Activated naive CD4-positive, alpha-beta T cell (primary cell): ENCODE measurements at places on chromosomes 3 and 15.

DNA sequence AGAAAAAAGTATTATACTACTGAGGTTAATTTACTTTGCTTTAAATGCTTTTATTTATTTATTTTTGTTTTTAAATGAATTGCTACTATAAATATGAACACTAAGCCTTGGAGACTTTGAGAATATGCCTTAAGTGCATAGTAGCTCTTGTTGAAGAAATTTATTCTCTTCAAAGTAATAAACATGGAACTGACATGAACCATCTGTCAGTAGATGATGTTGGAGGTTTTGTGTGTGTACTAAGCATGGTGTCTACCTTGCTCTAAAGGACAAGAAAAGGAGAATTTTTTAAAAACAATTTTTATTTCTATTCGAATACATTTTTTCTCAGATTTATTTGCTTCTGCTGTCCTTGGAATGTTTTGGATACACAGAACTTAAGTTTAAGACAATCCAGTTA, 81.1 kb upstream of the PDZRN3 start:
- no peak for DNase-seq

DNA sequence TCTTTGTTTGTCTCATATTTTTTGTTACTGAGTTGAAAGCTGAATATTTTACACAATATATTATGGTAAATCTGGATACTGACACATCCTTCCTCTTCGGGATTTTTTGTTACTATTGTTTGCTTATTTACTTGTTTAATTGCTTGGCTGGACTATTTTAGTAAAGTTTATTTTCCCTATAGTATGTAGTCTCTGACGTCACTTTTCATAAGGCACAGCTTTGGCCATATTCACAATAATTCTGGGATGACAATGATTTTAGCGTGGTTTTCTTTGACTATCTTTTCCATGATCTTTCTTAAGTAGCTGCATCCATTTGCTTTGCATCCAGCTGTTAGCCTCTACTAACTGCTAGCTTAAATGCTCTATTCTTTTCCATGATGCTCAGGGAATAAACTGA, 552.4 kb downstream of the VGLL3 start:
- DNase-seq, result no peak

- no peak for DNase-seq
These were observed 602.0 kb upstream of the KCNMB2 start for GRCh38 chr3:177934001-177934891.

DNA sequence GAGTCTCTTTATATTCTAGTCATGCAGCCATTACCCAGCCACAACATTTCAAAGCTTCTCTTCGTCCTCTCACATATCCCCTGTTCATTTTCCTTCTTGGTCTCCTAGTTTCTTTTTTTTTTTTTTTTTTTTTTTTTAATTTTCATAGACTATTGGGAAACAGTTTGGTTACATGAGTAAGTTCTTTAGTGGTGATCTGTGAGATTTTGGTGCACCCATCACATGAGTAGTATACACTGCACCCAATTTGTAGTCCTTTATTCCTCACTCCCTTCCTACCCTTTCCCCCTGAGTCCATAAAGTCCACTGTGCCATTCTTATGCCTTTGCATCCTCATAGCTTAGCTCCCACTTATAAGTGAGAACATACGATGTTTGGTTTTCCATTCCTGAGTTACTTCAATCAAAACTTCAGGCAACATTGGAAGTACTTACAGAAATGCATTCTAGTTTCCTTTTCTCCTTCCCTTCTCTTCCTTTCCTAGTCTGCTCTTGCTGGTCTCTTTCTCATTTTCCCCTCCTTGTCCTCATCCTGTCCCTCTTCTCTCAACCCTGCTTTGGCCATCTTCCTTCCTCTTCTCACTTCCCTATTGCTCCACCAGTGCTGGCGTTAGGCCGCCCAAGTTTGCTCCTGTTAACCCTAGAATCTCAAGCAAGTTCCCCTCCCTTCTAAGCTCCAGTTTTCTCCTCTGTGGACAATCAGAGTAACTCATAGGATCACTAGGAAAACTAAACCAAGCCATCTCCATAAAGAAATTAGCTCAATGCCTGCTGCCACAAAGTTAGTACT, 4.8 kb downstream of the ATP8B4 start:
- no peak for DNase-seq

GRCh38 chr3:23105048-23105447, 98.1 kb upstream of the UBE2E2 start:
- DNase-seq, result no peak

DNA sequence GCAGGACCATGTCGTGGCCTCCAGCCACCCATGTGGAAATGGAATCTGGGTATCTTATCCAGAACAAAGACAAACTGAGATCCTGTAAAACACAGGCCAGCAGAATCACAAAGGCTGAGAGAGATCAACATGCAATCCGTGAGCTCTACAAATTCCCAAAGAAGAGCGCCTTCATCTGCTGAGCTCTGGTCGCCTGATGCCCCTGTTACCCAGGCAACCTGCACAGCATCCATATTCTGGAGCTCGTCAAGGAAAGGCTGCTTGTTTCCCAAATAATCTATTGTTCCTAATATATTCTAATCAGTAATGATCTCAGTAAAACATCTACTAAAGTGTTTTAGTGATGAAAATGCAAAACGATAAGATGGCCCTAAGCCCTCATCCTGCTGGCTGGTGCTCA, 133.6 kb downstream of the OCA2 start:
- no peak for DNase-seq

DNA sequence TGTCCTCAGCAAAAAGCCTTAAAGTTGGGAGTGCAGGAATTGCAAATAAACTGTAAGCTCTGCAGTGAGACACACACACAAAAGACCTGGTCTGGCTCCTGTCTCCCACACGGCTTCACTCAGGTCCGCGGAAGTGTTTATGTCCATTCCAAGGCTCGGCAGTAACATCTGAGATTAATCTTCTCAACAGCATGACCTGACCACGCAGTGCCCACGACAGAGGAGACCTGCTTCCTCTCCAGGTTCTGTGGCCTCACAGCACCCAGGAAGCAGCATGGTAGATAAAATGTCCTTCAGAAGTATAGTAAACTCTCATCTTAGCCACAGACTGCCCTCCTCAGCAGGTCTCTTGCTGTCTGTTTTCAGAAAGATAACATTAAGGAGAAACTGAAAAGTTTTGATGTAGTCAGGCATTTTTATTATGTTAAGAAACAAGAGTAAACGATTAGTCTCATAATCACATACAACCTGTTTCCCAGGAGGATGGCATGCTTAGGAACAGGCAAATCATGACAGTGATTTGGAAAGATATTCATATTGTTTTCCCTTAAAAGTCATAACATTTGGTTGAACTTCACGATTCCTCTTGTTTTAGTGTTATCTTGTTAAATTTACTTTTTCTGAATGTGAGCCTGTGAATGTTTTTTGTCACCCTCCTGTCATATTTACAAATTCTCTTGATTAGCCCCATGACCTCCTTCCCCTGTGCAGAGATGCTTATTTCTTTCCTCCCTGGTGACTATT, 34.6 kb downstream of the CD200R1L start:
- no peak for DNase-seq

GRCh38 chr15:31268108-31268501, 58.5 kb upstream of the KLF13 start:
- DNase-seq, result no peak

DNA sequence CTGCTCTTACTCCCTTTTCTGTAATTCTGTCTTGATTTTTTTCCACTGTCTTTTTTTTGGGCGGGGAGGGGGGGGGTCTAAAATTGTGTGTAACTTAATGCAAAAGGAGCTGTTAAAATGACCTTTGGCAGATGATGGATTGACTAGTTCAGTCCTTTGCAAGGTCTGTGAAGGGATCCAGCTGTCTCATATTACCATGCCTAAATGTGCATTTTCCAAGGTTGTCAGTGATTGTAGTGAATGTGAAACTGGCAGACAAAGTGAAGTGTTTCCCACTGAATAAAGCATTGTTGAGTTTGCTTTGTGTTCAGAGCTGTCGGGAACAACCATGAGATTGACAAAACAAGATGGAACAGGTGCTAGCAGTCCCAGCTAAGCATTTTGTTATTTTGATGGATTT, 110.1 kb upstream of the SKOR1 start:
- DNase-seq, result no peak

- DNase-seq, result no peak
These were observed 163.2 kb downstream of the PDZRN3 start for GRCh38 chr3:73461547-73461946.

DNA sequence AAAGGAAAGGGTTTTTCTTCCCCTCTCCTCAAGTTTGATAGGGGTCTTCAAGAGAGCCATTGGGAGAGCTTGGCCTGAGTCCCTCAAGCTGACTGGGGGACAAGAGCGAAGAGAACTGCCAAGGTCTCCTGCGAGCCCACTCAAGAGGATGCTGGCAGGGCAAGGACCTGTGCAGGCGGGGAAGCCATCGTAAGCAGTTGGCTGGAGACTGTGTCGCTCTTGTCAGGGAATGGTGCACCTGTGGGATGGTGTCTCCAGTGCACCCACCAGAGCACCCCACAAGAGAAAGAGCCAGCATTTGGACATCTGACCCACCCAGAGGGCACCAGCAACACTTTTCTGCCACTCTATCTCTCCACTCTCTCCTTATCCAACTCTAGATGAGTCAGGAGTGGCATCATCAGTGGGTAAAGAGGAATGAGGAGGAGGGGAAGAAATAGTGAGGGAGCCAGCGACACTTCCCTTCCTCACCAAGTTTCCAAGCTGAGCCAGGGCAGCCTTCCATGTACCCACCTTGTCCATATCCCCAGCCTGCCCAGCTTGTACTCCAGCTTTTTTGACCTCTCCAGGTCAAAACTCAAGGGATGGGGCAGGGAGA, 13.6 kb upstream of the XIRP1 start:
- DNase-seq, result no peak

DNA sequence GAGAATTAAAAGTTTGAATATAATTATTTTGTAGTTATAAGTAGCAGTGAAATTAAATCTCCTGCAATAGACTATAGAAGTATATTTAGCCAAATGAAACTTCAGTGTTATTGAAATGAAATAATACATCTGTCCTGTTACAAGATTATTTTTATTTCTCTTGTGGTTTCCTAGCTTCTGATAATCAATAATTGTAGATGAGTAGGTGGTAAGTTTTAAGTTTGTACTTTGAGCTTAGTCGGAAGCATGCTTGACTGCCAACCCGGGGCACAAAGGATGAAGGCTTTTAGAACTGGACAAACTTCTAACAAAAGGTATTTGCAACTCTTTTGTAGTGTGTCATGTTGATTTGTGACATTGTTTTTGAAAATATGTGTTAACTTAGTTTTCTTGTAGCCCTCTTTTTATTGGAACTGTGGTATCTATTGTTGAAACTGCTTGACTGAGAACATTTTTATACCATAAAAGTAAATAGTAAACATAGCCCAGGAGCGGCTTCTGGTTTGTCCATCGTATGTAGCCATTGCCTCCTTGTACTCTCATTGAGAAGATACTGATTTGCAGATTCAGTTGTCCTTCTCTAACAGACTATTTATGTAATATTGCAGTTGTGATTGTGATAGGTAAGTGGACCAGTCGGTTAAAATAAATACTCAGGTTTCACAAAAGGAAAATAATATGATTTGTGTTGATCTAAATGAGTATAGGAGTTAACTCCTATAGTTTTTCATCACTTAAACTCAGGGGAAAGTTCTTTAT, 2.9 kb downstream of the CTNNB1 start:
- no peak for DNase-seq

- no peak for DNase-seq
These were observed 12.1 kb downstream of the USF3 start for GRCh38 chr3:113684271-113684819.
